ENCODE measurements at places on chromosomes 7 and 10. TPM values are rescaled to one million over a fixed set of nuclear protein-coding genes. Genes with fewer than 3 reads are reported as not detected.

DNA sequence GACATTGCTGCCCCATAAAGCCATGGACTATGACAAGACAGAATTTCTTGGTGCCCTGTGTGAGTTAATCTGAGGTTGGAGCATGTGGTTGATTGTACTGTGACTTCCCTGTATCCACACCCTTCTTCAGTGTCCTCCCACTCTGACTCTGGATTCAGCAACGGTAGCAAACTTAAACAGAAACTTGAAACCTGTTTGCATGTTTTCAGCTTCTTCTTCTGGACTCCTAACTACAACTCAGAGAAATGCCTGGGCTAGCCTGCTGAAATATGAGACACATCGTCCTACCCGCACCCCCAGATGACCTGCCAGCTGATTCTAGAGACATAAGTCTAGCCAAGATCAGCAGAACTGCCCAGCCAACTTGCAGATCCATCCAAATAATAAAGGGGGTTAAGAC lies 78.4 kb downstream of the IPMK start:
- H3K27me3 ChIP-seq: no peaks in the 10 kb centered on the region
- H3K4me3 ChIP-seq: no peak overlapping the region
- H3K36me3 ChIP-seq: no peaks in the 10 kb centered on the region
- no peaks in the 10 kb centered on the region for H3K4me1 ChIP-seq
- no peak for DNase-seq

DNA sequence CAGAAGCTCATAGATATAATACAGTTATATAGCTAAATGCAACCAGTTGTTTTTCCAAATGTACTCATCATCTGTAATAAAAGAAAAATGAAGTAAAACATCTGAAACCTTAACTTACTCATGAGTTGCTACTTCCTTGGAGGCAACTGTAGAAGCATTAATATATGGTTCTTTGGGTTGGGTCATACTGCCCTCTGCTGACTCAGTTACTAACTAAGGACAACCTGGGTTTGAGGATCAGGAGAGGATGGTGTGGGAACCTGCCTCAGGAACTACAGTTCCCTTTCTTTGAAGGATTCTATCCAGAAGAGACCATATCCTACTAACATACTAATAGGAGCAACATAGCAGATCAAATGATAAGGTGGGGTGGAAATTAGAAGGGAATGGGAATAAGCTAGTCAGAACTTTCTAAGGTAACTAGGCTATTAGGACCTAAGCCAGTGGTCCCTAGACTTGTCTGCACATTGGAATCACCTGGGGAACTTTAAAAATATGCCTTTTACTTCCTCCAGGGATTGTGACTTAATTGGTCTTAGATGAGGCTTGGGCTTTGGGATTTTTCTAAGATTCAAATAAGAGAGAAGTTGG lies 20.7 kb downstream of the COX15 start:
- no peaks in the 10 kb centered on the region for H3K36me3 ChIP-seq
- no peaks in the 10 kb centered on the region for H3K4me1 ChIP-seq
- no peak overlapping the region for H3K4me3 ChIP-seq

GRCh38 chr10:5940807-5941218 lies 36.5 kb downstream of the IL15RA start:
- DNase-seq: no peak
- no peak overlapping the region for H3K27ac ChIP-seq
- no peaks in the 10 kb centered on the region for H3K27me3 ChIP-seq
- no peaks in the 10 kb centered on the region for H3K36me3 ChIP-seq

GTPBP4 gene
- 8.3 TPM for total RNA-seq

DNA sequence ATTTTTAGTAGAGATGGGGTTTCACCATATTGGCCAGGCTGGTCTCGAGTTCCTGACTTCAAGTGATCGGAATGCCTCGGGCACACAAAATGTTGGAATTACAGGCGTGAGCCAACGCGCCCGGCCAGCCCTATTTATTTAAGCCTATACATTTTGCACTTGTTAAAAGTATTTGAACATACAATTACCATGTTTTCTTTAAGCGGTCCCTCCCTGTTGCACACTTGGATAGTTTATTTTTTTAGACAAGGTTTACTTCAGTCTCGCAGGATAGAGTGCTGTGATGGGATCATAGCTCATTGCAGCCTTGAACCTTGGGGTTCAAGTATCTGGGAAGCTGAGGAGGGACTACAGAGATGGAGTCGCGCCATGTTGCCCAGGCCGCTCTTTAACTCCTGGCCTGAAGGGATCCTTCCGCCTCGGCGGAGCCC lies 35.7 kb upstream of the SRRM3 start:
- peak overlapping the region; percentile 2 for H3K4me3 ChIP-seq
- peak overlapping the region; percentile 95 for H3K27ac ChIP-seq
- H3K27me3 ChIP-seq: no peaks in the 10 kb centered on the region
- DNase-seq: no peak
- no peaks in the 10 kb centered on the region for H3K36me3 ChIP-seq
- H3K4me1 ChIP-seq: no peaks in the 10 kb centered on the region

- H3K4me1 ChIP-seq: peaks cover 15% of the 10 kb centered on the region
- peak overlapping the region; percentile 58 for H3K4me3 ChIP-seq
- no peak for DNase-seq
- H3K36me3 ChIP-seq: no peaks in the 10 kb centered on the region
Observed at GRCh38 chr7:73841689-73842066, 638 bp downstream of the METTL27 start.

DNA sequence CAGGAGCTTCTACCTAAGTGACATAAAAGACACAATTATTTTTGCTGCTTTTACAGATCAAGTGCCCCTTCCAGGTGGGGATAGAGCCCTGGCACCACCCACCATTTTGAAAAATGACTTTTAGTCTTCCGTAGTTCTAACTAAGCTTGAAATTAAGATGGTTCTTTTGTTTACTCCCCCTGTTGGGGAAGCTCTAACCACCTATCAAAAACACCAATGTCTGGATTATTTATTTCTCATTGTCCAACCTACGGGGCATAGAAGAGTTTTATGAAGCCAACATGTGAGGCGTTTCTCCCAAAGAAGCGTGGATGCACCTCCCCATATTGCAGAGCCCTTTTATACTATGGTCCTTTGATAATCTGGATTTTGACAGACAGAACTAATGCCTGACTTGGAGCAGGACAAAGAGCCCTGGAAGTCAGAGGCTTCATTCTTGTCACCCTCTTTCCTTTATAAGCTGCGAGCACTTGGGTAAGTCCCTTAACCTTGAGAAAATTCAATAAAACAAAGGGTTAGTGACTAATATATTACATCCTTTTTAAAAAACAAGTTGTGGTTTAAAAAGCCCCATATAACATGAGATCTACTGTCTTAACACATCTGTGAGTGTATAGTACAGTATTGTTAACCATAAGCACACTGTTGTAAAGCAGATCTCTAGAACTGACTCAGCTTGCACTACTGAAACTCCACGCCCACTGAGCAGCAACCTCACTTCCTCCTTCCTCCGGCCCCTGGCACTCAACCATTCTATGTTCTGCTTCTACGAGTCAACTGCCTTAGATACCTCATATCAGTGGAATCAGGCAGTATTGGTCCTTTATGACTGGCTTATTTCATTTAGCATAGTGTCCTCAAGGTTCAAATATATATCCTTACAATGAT lies 67.5 kb downstream of the ATXN7L1 start:
- H3K36me3 ChIP-seq: no peaks in the 10 kb centered on the region
- no peaks in the 10 kb centered on the region for H3K27me3 ChIP-seq
- H3K27ac ChIP-seq: no peak overlapping the region

DNA sequence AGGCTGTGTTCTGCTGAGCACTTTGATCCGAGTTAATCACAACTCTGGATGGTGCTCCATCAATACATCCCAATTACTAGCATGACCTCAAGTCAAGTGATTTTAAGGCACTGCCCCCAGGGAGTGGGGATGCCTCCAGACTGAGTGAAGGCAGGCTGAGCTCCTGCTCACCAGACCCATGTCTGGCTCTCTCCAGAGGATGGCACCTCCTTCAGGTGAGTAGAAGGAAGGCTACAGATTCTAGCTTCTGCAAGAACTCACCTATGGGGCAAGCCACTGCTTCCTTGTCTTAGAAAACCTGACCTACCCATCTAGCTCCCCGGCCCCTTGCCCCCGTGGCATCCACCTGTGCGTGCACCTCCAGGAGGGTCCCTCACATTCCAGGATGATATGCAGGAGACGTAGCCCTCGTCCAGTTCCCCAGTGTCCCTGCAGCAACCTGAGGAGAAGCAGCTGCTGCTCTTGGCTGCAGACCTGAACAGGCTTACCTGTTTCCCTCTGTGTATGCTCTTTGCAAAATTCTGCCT lies 390.3 kb downstream of the GRID1 start:
- H3K27me3 ChIP-seq: no peaks in the 10 kb centered on the region
- H3K4me3 ChIP-seq: no peak overlapping the region
- no peak overlapping the region for H3K27ac ChIP-seq

GRCh38 chr10:117503244-117504205 lies 39.0 kb upstream of the EMX2 start:
- no peak for DNase-seq
- H3K4me3 ChIP-seq: no peak overlapping the region
- H3K27ac ChIP-seq: no peak overlapping the region
- no peaks in the 10 kb centered on the region for H3K27me3 ChIP-seq

DNA sequence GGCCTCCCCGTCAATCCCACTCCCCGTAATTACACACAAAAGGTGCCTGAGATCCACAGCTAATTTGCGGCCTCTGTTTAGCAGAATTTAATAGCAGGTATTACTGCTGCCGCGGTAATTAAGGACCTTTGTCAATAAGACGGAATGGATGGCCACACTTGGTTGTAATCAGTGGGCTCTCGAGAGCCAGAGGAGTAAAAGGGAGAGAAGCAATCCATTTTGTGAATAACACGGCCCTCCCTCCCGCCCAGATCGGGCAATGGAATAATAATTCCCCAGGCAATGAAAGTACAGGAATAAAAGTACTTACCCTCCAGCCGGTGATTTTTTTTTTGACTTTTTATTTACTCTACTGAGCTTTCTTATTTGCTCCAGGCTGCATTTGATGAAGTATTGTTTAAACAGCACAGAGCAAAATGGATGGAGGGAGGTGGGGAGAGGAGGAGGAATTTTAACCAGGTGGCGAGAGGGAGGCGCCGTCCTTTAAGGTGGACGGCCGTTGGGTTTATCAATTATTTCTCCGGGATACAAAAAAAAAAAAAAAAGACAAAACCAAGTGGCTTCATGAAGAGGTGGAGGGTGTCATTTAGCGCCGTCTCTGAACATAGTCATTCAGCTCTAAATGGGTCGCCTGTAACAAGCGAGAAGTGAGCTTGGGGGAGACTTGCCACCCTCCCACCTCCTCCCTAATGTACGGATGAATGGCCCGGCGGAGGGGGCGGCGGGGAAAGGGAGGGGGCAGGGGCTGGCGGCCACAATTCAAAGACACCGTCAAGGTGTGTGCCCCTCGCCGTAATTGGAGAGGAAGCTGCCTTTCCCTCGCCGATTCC lies 120.3 kb downstream of the BUB3 start:
- no peak for DNase-seq
- H3K4me3 ChIP-seq: no peak overlapping the region
- peaks cover 8% of the 10 kb centered on the region for H3K4me1 ChIP-seq
- no peak overlapping the region for H3K27ac ChIP-seq

GRCh38 chr10:52056291-52056690 lies 257.8 kb upstream of the DKK1 start:
- H3K4me1 ChIP-seq: no peaks in the 10 kb centered on the region
- H3K36me3 ChIP-seq: no peaks in the 10 kb centered on the region
- no peak overlapping the region for H3K27ac ChIP-seq
- DNase-seq: no peak
- H3K27me3 ChIP-seq: no peaks in the 10 kb centered on the region
- H3K4me3 ChIP-seq: no peak overlapping the region

DNA sequence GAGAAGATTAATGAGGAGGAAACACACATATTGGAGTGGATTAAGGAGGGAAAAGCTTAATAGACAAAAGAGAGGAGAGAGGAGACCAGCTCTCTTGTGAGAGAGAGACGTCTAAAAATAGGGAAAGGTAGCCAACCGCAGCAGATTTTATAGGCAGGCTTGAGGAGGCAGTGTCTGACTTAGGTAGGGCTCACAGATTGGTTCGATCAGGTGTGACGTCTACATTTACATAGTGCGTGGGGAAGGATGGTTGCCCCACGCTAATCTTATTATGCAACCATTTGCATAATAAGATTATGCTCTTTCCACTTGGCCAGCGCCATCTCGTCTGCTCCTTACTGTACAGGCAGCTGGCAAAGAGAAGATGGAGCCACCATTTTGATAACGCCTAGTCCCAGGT lies 122.0 kb downstream of the MARCHF5 start:
- H3K4me1 ChIP-seq: no peaks in the 10 kb centered on the region
- no peaks in the 10 kb centered on the region for H3K36me3 ChIP-seq
- no peak overlapping the region for H3K4me3 ChIP-seq
- H3K27ac ChIP-seq: no peak overlapping the region

GRCh38 chr10:105171945-105172344 lies 530.9 kb downstream of the SORCS3 start:
- H3K27ac ChIP-seq: no peak overlapping the region
- no peak for DNase-seq
- no peak overlapping the region for H3K4me3 ChIP-seq
- no peaks in the 10 kb centered on the region for H3K36me3 ChIP-seq

GRCh38 chr7:104366390-104366789 lies 38.0 kb downstream of the LHFPL3 start:
- H3K27me3 ChIP-seq: no peaks in the 10 kb centered on the region
- no peak overlapping the region for H3K4me3 ChIP-seq
- H3K4me1 ChIP-seq: no peaks in the 10 kb centered on the region
- no peak overlapping the region for H3K27ac ChIP-seq
- DNase-seq: no peak
- no peaks in the 10 kb centered on the region for H3K36me3 ChIP-seq

DYNC1I1 gene
- total RNA-seq: 4.2 TPM

DNA sequence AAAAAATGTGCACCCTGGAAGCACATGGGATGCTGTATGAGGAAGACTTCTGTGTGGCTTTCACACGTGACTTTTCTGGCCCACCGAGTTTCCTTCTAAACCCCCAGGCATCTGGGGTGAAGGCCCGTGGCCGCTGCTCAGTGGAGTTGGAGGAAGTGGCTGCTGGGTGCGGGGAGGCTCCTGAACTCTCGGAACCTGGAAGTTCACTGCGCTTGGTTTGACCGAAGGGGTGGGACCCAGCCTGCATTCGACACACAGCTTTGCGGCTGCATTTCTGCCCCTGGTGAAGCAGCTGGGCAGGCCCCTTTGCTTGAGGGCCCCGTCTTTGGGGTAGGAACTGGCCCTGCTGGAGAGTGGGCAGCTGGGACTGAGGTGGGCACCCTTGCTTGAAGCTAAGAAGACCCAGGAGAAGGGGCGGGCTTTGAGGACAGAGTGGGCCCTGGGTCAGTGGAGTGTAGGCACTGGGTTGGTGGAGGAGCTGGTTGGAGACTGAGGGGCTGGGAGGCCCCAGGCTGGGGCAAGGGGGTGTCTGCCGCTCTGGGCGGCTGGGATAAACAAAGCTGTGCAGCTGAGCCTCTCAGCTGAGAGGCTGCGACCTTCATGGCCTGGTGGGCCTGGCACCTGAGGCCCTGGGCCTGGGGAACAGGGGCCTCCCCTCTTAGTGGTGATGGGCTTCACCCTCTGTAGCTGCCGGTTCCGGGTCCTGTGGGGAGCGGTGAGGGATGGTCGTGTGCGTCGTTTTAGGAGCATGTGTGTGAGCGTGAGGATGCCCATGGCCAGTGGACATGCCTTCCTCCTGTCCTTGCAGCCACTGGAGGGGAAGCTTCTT lies 78.0 kb downstream of the INPP5A start:
- H3K4me3 ChIP-seq: no peak overlapping the region
- no peak for DNase-seq
- no peaks in the 10 kb centered on the region for H3K4me1 ChIP-seq
- H3K27me3 ChIP-seq: no peaks in the 10 kb centered on the region
- H3K36me3 ChIP-seq: no peaks in the 10 kb centered on the region

GRID1 gene
- 1.6 TPM for total RNA-seq

SUFU gene
- total RNA-seq: 3.1 TPM

PIP gene
- not detected for total RNA-seq

- H3K27me3 ChIP-seq: no peaks in the 10 kb centered on the region
- H3K27ac ChIP-seq: no peak overlapping the region
- DNase-seq: no peak
- H3K4me3 ChIP-seq: no peak overlapping the region
Observed at GRCh38 chr7:46671108-46671769, 750.2 kb upstream of the IGFBP3 start.

Data from body of pancreas (tissue), 4 donors.